ENCODE measurements at places on chromosomes 16 and 17. TPM values are rescaled to one million over a fixed set of nuclear protein-coding genes. Genes with fewer than 3 reads are reported as not detected.

Gene KRT33A
- not detected for total RNA-seq

Gene OSGIN1
- 7.0 TPM for total RNA-seq

Gene EVPLL
- not detected for total RNA-seq

Gene NRN1L
- total RNA-seq: not detected

Gene TERB1
- total RNA-seq: not detected

Gene RPH3AL
- 10.9 TPM for total RNA-seq

Gene CDT1
- 2.3 TPM for total RNA-seq

Gene ZFPM1
- 7.0 TPM for total RNA-seq

Measured in left cardiac atrium (tissue), 4 donors.